RPMI7951 (cell line): ENCODE measurements at places on chromosomes 6 and 20.

DNA sequence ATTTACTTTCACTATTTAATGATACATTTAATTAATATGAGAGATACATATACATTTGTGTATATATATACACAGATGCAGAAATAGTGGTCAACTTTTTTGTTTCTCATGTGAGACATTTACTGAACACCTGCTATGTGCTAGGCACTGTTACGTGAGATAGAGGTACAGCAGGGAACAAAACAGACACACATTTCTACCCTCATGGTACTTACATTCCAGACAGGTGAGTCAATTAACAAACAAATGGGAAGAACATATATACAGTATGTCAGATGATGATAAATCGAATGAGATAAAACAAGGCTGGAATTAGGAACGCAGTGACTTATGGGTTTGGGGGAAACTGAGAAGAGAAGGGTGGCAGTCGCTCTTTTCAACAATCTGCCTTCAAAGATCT lies 5.1 kb downstream of the TFB1M start:
- no peak for DNase-seq

GRCh38 chr6:126127659-126128058 lies 141.3 kb downstream of the TRMT11 start:
- DNase-seq: peak; percentile 3

DNA sequence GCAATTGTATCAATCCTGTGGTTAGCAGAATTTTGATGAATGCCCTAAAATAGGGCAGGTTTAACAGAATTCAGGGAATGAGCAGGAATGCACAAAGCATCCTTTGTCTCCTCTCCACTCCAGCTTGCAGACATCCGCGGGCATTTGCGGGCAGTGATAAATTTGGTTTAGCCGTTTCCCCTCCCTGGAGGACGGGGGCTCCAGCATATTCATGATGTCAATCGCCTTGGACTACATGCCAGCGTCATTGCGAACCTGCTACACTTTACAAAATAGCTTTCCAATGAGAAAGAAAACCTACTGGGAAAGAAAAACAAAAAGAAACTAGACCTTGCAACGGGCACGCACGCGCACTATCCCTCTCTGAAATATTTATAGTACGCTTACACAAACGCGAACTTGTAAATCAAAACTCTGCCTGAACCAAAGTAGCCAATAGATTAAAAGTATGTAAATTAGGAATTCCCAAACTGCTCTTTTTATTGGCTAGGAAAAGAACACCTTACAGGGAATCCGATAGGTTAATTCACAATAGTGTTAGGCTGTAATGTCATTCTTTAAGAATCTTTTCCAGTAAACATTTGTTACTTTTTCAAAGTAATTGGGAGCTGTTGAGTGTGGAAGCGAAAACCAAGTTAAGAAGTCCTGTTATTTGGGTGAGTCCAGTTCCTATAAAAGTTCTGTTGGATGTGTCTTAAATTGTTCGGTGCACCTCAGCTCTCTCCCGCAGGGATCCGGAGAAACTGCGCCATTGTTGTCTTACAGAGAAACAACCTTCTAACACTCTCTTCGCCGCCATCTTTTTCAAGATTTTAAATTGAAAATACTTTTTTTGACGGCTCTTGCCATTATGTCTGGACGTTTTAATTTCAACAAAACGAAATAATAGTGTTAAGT lies 136.7 kb downstream of the HFE start:
- DNase-seq: peak; percentile 97

GRCh38 chr6:79467716-79468115 lies 69.5 kb downstream of the LCA5 start:
- DNase-seq: no peak

DNA sequence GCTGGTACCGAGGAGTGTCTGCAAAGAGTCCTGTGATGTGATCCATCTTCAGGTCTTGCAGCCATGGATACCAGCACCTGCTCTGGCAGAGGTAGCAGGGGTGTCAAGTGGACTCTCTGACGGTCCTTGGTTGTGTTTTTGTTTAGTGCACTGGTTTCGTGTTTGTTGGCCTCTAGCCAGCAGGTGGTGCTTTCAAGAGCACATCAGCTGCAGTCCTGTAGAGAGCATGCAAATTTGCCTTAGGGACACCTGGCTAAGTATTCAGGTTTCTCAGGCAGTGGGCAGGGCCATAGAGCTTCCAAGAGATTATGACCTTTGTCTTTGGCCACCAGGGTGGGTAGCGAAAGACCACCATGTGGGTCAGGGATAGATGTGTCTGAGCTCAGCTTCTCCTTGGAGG lies 14.5 kb upstream of the RGS17 start:
- no peak for DNase-seq

DNA sequence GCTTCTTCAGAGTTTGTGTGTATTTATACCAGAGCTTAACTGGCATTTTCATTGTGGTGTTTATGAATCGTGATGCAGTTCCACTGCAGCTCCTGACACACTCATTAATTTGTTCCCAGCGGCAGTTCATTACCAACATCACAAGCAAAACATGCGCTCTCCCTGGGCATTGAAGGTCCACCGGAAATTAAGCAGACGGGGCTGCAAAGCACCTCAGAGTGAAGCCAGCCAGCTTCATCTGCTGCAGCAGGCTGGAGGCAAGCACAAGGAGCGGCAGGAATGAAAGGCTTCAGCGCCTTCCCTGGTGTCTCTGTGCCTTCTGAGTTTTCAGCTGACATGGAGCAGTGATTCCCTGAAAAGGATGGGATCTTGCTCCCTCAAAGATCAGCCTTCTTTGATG lies 246.0 kb upstream of the SPTLC3 start:
- no peak for DNase-seq

- peak; percentile 54 for DNase-seq
Measured at GRCh38 chr20:17431621-17432364, 99.4 kb downstream of the BFSP1 start.

DNA sequence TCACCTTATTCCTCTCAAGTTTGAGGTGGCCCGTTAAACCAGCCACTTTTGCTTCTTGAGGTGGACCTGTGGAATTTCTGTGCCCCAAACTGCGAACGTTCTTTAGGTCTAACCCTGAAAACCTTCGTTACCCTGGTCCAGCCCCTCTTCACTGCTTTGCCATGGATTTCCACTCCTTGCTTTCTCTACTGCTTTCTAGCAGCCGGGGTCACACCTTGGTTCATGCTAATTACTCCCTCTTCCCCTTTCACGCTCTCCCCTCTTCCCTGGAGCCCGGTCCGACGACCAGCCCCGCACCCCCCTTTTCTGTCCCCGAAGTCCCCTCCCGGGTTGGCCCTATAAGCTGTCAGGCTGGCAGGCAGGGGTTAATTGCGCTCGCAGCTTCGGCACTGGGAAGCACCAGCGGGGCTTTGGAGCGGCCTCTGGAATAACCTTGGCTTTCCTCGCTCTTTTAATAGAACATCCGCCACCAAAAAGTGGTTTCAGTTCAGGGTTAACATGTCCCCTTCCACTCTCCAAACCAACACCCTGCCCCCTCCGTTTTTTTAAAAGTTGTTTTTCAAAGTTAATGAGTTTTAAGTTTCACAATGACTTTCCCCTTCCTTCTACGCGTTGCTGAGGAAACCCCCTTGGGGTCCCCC lies 1.4 kb upstream of the HIVEP1 start:
- DNase-seq: peak; percentile 83

GRCh38 chr6:44268095-44268628 lies 2.1 kb upstream of the TMEM151B start:
- peak; percentile 25 for DNase-seq

- no peak for DNase-seq
Measured at GRCh38 chr6:114339706-114340105, 3.1 kb downstream of the HS3ST5 start.

DNA sequence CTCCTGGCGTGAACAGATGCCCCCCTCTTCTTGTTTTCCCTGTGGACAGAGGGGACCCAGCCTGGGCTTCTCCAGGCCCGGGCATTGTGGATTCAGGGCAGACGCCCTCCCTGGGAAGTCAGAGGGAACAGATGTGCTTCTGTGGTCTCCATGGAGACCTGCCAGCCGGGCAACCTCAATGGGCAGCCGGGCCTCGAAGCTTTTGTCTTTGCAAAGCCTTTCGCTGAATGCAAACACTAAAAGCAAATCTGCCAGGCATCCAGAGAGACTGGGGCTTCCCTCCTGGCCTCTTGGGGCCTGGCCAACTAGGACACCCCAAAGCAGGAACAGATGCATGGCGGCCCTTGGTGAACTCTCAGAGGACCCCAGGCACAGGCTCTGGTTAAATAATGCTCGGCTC lies 370.0 kb upstream of the SULF2 start:
- DNase-seq: no peak

DNA sequence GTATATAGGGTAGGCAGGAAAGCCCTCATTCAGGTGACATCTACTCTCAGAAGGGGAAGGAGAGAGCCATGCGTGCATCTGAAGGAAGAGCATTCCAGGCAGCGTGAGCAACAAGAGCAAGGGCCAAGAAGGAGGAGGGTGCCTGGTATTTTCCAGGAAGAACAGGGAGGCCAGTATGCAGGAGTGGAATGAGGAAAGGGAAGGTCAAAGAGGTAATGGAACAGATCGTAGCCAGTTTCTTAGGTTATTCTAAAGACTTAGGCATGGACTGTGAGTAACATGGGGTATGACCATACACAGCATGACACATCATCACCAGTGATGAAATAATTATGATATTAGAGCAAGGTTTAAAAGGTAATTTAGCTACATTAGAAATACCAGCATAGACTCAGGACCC lies 24.1 kb downstream of the ALDH8A1 start:
- DNase-seq: no peak
